ENCODE measurements at places on chromosomes 2 and 18.

GRCh38 chr2:113157118-113157896 is 16.5 kb upstream of the PSD4 start:
- no peak for DNase-seq

- peak; percentile 94 for DNase-seq
Measured at GRCh38 chr18:48675352-48675761, 136.5 kb downstream of the CTIF start.

GRCh38 chr2:72104821-72105588 is 42.7 kb downstream of the CYP26B1 start:
- no peak for DNase-seq

GRCh38 chr2:176454893-176455815 is 185.9 kb downstream of the MTX2 start:
- DNase-seq, result peak; percentile 93

DNA sequence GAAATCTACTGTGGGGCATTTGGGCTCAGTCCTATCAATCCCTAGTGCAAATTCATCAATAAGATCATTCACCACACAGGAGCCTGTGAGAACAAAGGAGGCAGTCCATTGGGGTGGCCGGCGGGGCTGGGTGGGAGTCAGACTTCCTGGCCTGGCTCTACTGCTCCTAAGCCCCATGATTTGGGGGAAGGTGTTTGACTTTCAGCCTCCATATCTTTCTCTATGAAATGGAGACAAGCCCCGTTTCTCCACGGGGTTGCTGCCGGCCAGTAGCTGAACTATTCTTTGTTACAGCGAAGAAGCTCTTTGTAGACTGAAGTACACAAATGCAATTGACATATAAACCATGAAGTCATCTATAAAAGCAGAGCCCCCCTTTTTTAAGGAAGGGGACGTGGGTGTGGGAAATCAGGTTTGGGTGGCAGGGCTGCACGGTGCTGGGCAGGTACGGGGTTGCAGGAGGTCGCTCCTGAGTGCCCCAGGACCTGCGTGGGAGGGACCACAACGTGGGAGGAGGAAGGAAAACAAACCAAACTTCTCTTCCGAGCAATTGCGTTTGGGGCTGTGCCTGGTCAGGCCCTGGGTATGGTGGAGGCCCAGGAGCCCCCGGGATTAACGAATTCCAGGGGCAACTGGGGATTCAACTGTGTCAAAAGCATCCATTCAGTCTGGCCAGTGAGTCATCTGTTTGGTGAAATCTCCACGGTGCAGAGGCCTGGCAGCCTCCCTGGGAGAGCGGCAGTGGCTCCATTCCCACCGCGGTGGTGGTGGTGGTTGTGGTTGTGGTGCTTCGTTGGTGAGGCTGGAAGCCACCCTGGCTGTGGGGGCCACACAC is 18.2 kb downstream of the FBLN7 start:
- peak; percentile 42 for DNase-seq

DNA sequence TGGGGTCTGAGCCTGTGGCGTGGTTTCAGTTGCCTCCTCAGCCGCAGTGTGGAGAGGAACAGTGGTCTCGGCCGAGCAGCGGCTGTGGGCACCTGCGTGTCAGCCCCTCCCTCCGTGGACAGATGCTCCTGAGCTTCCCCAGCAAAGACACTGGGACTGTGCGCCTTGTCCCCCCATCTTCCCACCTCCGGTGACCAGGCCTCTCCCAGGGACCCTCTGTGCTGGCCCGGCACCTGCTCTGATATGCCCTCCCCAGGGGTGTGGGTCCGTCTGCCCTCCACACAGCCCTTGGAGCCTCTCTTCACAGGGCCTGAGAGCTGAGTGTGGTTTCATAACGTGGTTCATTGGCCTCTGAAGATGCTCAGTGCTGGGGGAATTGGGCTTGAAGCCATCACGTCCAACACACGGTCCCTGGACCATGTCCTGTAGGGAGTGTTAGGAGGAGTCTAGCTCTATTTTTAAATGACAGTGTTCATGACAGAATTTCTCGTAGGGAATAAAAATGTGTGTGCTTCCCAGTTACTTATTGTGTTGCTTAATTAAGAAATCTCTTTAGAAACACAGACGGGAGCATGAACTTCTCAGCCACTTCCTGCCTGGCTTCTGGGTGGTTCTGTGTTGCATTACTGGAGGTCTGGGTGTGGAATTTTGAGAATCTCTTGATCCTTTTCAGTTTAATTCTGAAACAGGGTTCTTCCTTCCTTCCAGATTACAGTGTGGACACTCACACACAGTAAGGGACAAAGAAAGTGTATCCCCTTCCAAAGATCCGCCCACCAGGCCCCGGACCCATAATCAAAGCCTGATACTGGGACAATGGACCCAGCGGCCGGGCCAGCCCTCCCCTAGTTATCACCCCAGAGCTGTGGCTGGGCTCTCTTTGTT is 110.7 kb downstream of the NFATC1 start:
- peak; percentile 51 for DNase-seq

DNA sequence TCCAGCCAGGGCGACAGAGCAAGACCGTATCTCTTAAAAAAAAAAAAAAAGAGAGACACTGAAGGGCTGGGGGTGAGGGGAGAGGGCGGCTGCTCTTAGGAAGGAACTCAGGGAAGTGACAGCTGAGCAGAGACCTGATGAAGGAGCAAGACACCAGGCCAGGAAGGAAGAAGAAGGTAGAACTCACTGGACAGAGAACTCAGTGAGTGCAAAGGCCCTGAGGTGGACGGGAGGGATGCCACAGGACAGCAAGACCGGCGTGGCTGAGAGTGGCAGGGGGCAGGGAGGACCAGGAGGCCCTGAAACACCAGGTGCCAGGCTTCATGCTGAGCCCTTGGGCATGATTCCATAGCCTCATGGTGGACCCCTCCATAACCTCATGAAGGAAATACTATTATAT is 18.2 kb downstream of the BIN1 start:
- no peak for DNase-seq

DNA sequence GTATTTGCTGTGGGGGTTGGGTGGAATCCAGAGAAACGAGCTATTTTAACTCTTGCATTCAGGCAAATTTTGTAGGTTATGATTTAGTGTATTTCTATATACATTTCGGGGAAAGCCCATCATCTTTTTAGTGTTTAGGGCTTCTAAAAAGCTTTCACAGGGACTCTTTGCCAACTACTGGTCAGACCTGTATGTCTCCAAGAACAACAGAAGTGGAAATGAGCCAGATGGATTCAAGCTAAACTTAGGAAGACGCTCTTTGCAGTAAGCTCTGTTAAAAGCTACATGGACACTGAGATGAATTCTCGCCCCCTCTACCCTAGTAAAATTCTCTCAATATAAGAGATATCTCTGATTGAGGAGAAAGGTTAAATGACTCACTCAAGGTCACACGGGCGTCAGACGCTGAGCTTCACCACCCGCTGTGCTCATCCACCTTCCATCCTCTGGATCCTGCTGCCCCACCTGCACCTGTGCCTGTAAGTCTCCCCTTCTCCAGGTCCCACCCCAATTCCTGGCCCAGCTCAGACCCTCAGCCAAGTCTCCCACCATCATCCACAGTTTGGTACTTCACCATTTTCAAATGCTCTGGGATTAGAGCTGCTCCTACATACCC is 85.6 kb downstream of the MARCHF4 start:
- no peak for DNase-seq

DNA sequence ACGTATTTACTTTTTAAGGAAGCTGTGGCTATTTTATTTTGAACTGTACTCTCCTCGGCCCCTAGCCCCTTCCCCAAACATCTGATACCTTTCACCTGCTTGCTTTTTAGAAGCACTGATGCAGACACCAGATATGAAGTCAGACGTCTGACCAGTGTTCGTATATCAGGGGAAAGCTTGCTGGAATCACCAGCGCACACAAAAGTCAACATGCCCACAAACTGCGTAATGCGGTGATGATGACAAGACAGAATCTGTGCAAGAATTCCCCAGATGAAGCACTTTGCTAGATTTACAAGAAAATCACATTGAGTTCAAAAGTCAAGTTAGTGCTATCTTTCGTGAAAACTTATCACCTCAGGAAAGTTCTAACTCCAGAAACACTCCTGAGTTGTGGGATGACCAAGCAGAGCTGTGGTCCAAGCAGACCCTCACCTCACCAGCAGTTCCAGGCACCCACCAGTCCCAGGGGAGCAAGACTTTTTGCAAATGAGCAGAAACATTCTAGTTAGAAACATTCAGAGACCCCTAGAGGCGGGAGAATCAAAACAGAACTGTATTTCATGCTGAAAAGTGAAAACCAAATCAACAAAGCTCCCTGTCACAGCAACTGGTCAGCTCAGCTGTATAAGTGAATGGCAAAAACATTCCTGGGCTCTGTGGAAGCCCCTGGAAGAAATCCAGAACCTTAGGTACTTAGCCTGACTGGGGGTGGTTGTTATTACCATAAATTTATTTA is 55.7 kb downstream of the INO80C start:
- no peak for DNase-seq

GRCh38 chr2:122843503-122843902 is 1088.1 kb downstream of the TSN start:
- no peak for DNase-seq

- DNase-seq, result no peak
Measured at GRCh38 chr2:210991107-210991506, 434.7 kb downstream of the CPS1 start.

GRCh38 chr2:119175517-119175916 is 17.0 kb upstream of the C1QL2 start:
- DNase-seq, result no peak

DNA sequence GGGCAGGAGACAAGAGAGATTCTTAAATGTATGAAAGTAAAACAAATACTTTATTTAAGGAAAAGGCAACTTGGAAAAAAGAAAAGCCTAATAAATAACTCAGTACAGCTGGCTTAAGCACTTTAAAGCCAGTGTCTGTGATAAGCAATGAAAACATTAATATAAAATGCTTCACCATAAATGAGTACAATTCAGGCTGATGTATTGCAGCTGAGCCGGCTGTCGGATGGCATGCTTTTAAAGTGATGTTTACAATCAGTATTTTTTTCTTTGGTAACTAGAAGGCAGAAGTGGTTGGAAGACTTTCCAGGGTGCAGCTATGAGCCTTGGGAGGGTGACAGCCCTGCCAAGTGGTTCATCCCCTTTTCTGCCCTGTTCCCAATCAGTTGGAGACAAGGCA is 58.7 kb upstream of the CELF4 start:
- DNase-seq, result no peak

DNA sequence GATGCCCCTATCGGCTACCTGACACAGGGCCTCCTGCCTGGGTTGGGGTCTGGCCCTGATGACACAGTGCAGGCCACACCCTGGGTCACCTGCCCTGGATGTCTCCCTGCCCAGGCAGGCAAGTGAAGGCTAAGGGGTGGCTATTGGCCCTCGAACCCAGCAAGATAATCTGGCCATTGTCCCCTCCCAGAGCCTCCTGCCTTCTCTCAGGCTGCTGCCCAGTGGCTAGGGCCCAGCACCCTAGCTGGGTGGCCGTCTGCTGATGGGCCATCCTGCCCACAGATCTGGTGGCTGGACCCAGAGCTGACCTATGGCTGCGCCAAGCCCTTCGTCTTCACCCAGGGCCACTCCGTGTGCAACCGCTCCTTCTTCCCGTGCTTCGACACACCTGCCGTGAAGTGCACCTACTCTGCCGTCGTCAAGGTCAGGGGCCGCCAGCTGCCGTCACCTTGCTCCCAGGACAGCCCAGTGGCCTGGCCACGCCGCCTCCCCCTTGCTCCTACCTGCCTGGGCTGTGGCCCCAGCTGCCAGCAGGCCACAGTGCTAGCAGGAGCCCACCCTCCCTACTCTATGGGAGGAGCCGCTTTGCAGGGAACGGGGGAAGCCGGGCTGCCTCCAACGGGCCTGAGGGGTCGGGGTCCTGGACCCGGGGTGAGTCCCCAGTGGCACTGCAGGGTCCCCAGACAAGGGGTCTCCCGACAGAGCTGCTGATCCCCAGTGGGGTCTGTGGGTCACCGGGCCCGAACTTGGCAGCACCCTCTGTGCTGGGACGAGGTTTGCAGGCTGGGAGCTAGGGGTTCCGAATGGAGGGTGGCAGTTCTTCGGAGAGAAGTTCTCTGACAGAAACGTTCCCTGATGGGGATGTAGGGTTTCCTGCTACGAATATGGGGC is 4.1 kb downstream of the RNPEPL1 start:
- DNase-seq, result no peak

GRCh38 chr2:130819608-130820278 is 17.0 kb upstream of the ARHGEF4 start:
- no peak for DNase-seq

- no peak for DNase-seq
Measured at GRCh38 chr2:68404164-68404563, 39.1 kb downstream of the PLEK start.

GRCh38 chr2:6418291-6418690 is 447.4 kb downstream of the CMPK2 start:
- no peak for DNase-seq

GRCh38 chr2:43461453-43462073 is 134.3 kb downstream of the THADA start:
- peak; percentile 40 for DNase-seq

GRCh38 chr2:202542142-202542541 is 92.6 kb upstream of the FAM117B start:
- no peak for DNase-seq

- no peak for DNase-seq
Measured at GRCh38 chr2:70981421-70981820, 3.0 kb downstream of the ANKRD53 start.

DNA sequence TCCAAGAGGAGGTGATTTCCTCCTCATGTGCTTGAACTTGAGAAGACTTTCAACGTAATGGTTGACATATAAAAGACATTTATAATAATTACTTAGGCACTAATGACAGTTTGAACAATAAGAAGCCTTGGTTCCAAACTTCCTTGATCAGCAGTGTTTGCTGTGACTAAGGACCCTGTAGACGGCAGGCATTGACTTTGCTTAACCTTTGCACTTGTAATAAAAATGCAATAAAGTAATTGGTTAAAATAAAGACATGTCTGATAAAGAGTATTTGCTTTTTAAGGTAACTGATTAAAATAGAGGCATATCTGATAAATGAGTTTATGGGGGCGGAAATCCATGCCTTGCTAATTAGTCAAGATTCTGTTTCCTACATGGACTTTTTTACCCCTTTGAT is 82.2 kb upstream of the ST8SIA3 start:
- no peak for DNase-seq

- no peak for DNase-seq
Measured at GRCh38 chr18:56770097-56770496, 118.9 kb downstream of the WDR7 start.

DNA sequence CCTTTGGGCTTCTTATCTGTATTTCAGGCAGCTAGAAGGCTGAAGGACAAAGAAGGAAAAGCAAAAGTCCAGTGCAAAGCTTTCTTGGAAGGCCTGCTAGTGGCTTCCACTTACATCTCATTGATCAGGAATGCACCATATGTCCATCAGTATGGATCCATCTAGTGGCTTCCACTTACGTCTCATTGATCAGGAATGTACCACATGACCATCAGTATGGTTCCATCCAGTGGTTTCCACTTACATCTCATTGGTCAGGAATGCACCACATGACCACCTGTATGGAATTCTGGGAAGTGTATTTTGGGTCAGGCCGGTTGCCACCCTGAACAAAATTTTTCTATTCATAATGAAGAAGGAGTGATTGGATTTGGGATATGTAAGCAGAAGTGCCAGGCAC is 70.6 kb downstream of the LYPD6 start:
- no peak for DNase-seq

DNA sequence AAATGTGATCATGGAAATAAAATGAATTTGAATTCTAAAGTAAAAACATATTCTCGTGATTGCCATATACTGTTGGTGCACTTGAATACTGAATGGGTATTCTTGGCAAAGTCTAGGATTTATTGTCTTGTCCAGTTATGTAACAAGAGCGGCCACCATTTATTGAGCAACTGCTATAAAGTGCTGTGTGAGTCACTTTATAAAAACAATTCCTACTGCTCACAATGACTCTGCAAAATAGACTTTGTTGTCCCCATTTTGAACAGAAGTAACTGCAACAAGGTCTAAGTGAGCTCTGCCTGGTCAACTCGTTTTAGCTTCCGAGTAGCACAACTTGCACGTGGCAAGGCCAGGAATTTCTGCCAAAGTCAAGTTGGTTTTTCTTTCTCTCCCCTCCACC is 995.6 kb upstream of the FANCL start:
- peak; percentile 30 for DNase-seq

All from suppressor macrophage (primary cell).